ENCODE measurements at places on chromosomes 7 and 10. TPM values are rescaled to one million over a fixed set of nuclear protein-coding genes. Genes with fewer than 3 reads are reported as not detected.

The NEUROG3 gene
- not detected for total RNA-seq

The MALRD1 gene
- 0.08 TPM for total RNA-seq

The RAB19 gene
- total RNA-seq: 6.4 TPM

The NEUROD6 gene
- not detected for total RNA-seq

The CYP26C1 gene
- total RNA-seq: 0.17 TPM

DNA sequence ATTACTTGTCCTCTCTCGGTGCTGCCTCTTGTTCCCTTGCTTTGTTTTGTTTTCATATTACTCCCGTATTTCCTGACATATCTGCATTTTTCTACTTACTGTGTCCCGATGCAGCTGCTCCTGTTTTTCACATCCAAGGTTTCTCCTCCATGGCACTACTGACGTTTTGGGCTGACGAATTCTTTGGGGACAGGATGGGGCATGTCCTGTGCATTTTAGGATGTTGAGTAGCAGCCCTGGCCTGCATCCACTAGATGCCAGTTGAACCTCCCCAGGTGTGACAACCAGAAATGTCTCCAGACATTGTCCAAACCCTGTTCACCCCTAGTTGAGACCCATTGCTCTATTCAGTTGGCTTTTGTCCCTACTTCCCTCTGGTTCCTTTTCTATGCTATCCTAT lies 12.4 kb downstream of the ZNF789 start:
- no peak for DNase-seq

- no peak for DNase-seq
Observed at GRCh38 chr10:59831658-59832503, 74.5 kb downstream of the CCDC6 start.

DNA sequence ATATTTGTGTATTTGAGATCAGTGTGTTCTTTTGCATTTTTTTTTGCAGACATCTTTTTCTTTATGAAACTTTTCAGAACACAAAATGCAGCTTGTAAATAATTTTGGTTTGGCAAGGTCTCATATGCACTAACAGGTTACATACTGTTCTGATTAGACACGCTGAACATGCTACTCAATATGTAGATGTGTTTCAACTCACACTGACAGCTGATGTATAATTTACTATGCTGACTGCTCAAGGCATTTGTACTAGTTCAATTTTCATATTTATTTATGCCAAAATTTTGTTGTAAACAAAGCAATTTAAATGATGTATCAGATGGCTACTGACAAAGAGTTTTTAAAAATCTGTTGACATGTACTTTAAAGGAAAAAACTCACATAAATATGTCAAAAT lies 123.8 kb downstream of the TFEC start:
- DNase-seq: no peak

DNA sequence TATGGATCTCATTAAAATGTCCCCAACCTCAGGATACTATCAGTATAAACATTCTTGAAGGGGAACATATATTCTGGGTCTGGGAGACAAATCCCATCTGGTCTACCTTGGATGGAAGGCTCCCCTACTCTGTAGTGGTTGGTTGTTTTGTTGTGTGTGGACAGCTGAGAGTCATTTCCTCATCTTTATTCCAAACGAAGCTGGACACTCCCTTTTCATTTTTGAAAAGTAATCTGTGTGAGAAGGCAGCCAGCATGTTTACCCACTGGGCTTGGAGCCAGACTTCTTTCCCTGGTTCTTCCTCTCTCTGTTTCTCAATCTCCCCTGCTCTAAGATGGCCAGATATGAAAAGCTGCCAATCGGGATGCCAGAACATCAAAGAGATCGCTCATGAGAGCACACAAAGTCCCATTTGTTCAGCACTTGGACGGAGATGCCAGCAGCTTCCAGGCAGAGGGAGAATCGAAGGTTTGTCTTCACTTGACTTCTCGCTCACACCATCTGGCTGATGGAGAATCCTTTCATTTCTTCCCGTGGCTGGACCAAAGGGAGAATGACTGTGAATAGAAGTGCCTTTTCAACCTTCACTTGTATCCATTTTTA lies 108.1 kb upstream of the AGR3 start:
- peak; percentile 39 for DNase-seq

DNA sequence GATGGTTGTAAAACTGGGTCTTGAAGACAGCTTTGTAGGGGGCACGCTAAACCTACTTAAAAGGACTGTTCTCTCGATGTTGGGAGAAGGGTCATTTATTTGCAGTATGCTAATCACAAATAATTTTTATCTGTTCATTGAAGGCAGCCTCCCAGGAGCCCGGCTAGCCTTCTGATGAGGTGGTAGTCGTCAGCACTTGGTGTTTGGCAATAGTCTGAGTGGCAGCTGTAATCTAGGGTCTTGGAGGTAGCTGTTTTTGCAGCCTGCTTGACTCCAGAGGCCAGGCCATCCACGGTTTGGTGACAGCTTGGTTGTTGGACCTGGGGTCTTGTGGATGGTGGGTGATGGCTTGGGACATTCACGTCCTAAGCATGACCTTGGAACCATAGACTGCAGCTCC lies 2.2 kb downstream of the GTF2IRD1 start:
- no peak for DNase-seq

DNA sequence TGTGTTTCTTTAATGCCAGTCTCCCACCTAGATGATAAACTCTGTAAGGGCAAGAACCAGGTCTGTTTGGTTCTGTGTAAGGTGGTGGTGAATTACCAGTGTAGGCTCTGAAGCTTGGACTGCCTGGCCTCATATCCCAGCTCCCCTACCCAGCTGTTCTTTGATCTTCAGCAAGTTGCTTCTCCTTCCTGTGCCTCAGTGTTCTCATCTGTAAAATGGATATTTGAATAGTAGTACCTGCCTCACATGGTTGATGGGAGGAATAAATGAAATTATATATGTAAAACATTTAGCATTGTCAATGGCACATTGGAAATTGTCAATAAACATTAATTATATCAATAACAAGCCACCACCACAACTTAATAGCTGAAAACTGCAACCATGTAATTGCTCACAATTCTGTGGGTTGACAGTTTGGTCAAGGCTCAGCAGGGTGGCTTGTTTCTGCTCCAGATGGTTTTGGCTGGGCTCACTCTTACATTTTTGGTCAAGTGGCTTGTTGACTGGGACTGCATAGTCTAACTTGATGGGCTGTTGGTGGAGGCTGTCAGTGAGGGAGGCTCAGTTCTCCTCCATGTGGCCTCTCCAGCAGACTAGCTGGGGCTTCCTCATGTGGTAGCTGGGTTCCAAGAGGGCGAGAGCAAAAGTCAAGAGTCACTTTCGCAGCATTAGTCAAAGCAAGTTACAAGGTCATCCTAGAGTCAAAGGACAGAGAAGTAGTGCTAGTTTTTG lies 84.5 kb upstream of the DUSP5 start:
- DNase-seq: no peak

- no peak for DNase-seq
Observed at GRCh38 chr7:124662937-124663336, 102.7 kb downstream of the GPR37 start.

DNA sequence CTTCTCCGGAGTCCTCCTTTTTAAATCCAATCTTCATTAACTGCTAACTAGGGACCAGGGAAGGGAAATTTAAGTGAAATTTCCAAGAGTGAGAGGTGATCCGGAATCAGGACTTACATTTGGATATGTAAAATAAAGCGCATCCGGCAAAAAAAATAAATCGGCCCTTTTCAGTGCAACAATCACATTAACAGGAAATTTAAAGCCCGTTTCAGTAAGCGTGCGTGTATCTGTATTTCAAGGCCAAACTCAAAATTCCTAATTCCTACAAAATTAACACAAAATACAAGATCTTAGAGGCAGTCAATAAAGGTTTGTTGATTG lies 771 bp downstream of the DNAJC9 start:
- DNase-seq: no peak

DNA sequence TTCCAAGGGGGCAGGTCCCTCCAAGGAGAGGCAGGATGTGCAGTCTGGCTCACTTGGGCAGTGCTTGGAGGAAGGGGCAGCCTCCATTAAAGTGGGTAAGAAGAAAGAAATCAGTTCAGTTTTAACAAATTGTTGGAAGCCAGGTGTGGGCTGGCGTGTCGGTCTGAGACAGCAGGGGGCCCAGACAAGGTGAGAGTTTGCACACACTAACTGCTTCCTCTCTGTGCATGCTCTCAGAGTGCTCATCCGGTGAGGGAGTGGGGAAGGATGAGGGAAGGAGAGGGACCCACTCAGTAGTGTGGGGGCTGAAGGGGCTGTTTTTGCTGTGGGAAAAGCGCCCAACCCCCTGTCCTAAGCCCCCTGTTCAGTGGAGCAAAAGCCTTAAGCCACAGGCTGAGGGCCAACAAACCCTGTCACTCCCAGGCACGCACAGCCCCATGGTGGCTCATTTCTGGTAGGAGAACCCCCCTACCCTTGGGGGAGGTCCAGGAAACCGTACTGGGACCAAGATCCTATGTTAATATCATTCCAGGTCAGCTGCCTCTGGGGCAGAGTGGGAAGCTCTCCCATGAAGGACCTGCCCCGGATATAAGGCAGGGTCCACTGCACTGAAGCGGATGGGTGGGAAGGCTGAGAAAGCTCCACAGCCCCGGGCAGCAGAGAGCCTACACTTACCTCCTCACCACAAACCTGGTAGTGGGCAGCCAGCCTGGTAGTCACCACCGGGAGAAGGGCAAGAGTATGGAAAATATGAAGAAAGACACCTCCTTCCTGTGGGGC lies 5.1 kb upstream of the PCBD1 start:
- DNase-seq: no peak
